Natural killer cell (primary cell): ENCODE measurements at places on chromosomes 3 and 15. TPM values are rescaled to one million over a fixed set of nuclear protein-coding genes. Genes with fewer than 3 reads are reported as not detected.

The POTEB3 gene
- total RNA-seq: not detected

The TRANK1 gene
- 139 TPM for total RNA-seq

The MYLK gene
- 3.4 TPM for total RNA-seq

The CASR gene
- not detected for total RNA-seq

The LRRN1 gene
- total RNA-seq: 1.6 TPM

The ERICH6 gene
- 0.35 TPM for total RNA-seq

- H3K36me3 ChIP-seq: no peaks in the 10 kb centered on the region
- peak; percentile 43 for DNase-seq
- H3K27ac ChIP-seq: no peak overlapping the region
Observed at GRCh38 chr3:39106851-39107387, 508 bp downstream of the GORASP1 start.

- no peaks in the 10 kb centered on the region for H3K36me3 ChIP-seq
- peak; percentile 45 for DNase-seq
- H3K27ac ChIP-seq: peak overlapping the region; percentile 49
- H3K27me3 ChIP-seq: no peaks in the 10 kb centered on the region
- H3K4me1 ChIP-seq: peaks cover 32% of the 10 kb centered on the region
- H3K4me3 ChIP-seq: no peak overlapping the region
Observed at GRCh38 chr15:45454814-45455213, 67.7 kb downstream of the SLC30A4 start.

- no peaks in the 10 kb centered on the region for H3K4me1 ChIP-seq
- no peaks in the 10 kb centered on the region for H3K36me3 ChIP-seq
- H3K4me3 ChIP-seq: no peak overlapping the region
- H3K27me3 ChIP-seq: no peaks in the 10 kb centered on the region
Observed at GRCh38 chr3:27800261-27800660, 78.1 kb upstream of the EOMES start.

DNA sequence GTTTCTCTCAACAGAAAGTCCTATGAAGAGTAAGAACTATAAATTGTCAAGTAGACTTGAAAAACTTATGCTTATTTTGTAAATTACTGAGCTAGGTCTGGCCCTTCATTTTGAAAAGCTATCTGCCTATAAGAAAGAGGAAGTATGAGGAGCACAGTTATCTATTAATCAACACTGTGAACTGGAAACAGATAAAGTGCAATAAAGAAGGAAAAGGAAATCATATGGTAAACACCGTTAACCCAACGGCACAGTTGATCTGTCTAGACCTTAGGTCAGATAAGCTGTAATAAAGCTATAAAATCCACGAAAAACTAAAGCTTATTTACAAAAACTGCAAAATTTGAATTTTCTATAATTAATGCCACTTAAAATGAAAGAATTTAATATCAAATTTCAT is 242.5 kb downstream of the ZBTB20 start:
- no peaks in the 10 kb centered on the region for H3K36me3 ChIP-seq
- no peak for DNase-seq
- H3K27ac ChIP-seq: no peak overlapping the region

DNA sequence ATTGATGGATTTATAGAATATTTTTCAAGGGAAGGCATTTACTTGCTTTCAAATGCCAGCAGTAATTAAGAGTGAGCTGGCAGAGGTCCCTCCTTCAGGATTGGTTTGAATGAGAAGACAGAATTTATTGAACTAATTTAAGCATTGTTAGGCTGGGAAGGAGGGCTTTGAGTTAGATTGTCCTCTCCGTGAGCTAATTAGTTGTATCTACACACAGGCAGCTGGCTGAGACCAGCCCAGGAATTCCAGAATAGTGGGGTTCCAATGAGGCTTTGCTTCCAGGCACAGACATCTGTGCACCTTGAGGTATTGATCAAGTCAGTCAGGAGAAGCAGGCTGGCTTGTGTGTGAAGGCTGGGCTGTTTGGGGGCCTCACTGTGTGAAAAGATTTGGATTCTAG is 124.0 kb upstream of the WNT5A start:
- no peaks in the 10 kb centered on the region for H3K4me1 ChIP-seq
- no peak overlapping the region for H3K4me3 ChIP-seq
- no peak overlapping the region for H3K27ac ChIP-seq
- H3K36me3 ChIP-seq: no peaks in the 10 kb centered on the region
- no peaks in the 10 kb centered on the region for H3K27me3 ChIP-seq

DNA sequence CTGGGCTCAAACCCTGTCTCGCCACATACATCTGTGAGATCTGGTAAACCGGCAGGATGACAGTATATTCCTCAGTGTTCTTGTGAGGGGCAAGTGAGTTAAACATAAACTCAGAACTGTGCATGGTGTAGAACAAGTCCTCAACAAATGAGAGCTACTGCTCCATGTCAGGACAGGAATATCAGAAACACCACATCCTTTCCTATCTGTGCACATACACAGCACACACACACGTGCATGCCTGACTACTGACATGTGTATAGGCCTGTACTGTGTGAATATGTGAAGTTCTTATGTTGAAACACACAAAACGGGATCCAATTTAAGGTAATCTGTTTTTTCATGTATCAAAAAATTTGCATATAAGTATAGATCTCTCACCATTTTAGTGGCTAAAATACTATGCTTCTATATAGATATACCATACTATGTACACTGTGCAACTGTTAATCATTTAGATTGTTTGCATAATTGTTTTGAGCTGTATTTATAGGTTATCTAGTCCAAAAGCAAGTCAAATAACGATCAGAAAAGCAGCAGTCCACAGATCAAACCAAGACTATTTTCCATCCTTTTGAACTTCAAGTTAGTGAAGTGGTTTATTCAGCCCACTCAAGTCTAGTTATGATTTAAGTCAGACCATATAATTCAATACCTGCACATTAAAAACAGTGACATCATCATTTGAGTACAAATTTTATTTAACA is 44.8 kb downstream of the CCR4 start:
- H3K27ac ChIP-seq: no peak overlapping the region
- no peak overlapping the region for H3K4me3 ChIP-seq
- peaks cover 3% of the 10 kb centered on the region for H3K4me1 ChIP-seq
- H3K36me3 ChIP-seq: peaks cover 9% of the 10 kb centered on the region
- no peak for DNase-seq

- H3K36me3 ChIP-seq: no peaks in the 10 kb centered on the region
- no peak overlapping the region for H3K27ac ChIP-seq
- H3K27me3 ChIP-seq: no peaks in the 10 kb centered on the region
- no peaks in the 10 kb centered on the region for H3K4me1 ChIP-seq
- DNase-seq: no peak
Observed at GRCh38 chr3:106006571-106006970, 137.8 kb upstream of the CBLB start.

- H3K36me3 ChIP-seq: no peaks in the 10 kb centered on the region
- no peak overlapping the region for H3K4me3 ChIP-seq
- no peaks in the 10 kb centered on the region for H3K4me1 ChIP-seq
- H3K27ac ChIP-seq: no peak overlapping the region
- no peaks in the 10 kb centered on the region for H3K27me3 ChIP-seq
- DNase-seq: no peak
Observed at GRCh38 chr15:79812541-79812940, 84.3 kb downstream of the MTHFS start.

GRCh38 chr3:129593595-129594339 is 12.7 kb downstream of the PLXND1 start:
- H3K4me1 ChIP-seq: peaks cover 88% of the 10 kb centered on the region
- H3K36me3 ChIP-seq: no peaks in the 10 kb centered on the region
- H3K27ac ChIP-seq: peak overlapping the region; percentile 34
- H3K4me3 ChIP-seq: no peak overlapping the region

DNA sequence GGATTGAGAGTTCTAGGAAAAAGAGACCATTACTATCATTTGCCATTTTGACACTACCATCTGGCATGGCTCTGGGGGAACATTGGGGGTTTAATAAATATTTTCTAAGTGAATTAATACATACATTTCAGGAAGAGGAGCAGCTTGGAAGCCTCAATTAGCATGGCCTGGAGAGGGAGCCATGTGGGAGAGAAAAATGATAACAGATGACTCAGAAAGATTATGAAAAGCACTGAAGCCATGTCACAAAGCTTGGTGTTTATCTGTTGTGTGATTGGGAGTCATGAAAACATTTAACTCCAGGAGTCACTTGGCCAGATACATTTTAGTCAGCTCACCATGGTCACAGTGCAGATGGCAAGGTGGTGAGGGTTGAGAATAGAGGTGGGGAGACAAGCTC is 121.0 kb downstream of the SSR3 start:
- no peaks in the 10 kb centered on the region for H3K36me3 ChIP-seq
- no peaks in the 10 kb centered on the region for H3K4me1 ChIP-seq
- H3K27me3 ChIP-seq: no peaks in the 10 kb centered on the region
- no peak overlapping the region for H3K27ac ChIP-seq
- no peak for DNase-seq
- no peak overlapping the region for H3K4me3 ChIP-seq

DNA sequence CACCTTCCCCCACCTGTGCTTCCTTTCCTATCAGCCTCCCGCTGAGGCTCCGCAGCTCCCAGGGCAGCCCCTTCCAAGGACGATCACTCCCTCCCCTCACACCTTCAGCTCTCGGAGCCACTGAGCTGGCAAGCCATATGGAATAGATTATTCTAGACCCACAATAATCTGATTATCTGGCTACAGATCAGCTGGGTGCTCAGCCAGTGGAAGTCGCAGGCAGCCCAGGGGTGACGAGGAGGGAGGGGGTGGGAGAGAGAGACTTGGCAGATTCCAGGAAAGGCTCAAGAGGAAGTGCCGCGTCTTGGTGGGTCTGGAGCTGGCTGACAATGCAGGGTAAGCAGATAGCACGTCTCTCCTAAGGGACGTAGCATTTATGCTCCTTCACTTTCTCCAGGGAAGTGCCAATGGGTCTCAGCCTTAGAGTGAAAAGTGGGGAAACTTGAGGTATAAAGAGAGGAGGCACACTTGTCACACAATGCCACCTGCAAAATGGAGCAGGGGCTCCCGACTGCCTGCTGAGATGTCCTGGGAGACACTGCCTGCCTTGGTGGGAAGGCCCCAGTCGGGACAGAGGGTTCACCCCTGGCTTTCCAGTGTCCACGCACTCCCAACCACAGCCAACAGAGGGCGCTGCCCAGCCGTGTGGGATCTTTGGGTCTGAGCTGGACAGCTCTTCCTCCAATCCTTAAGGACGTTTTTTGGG is 9.4 kb upstream of the MESP1 start:
- H3K36me3 ChIP-seq: no peaks in the 10 kb centered on the region
- no peaks in the 10 kb centered on the region for H3K4me1 ChIP-seq
- H3K27me3 ChIP-seq: no peaks in the 10 kb centered on the region
- no peak overlapping the region for H3K27ac ChIP-seq
- peak; percentile 76 for DNase-seq
- no peak overlapping the region for H3K4me3 ChIP-seq

DNA sequence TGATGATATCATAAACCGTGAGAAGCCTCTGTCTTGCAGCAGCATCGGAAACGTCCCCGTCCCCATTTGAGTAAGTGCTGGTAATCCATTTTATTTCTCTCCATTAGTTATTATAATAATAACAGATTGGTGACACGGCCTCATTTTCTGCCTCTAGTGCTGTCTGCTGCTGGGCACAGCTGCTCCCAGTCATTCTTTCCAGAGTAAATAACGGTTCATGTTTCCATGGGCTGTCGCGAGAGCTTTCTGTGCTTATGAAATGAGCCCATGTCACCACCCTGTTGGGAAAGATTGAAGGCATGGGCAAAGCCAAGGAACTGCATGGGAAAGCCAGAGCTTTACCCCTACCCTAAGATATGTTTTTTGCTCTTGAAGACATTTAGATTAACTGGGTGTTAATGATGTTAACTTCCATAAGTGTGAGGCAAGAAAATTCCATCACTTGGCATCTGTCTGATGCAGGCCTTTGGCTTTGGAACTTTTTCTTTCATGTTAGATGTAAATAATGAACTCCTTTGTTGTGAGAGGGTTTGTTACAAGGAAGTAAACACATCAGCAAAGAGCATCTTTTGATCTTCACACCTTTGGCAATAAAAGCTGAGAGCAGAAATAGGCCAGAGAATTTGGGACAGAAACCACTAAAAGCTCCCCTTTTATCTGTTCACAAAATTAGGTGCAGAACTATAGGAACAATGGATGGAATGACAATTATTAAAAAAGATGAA is 141.8 kb downstream of the FILIP1L start:
- H3K4me1 ChIP-seq: no peaks in the 10 kb centered on the region
- no peak overlapping the region for H3K4me3 ChIP-seq
- no peak for DNase-seq
- no peaks in the 10 kb centered on the region for H3K27me3 ChIP-seq
- no peaks in the 10 kb centered on the region for H3K36me3 ChIP-seq
- no peak overlapping the region for H3K27ac ChIP-seq

- peak; percentile 70 for DNase-seq
- H3K4me3 ChIP-seq: no peak overlapping the region
Observed at GRCh38 chr3:50472958-50473357, 30.5 kb downstream of the CACNA2D2 start.

DNA sequence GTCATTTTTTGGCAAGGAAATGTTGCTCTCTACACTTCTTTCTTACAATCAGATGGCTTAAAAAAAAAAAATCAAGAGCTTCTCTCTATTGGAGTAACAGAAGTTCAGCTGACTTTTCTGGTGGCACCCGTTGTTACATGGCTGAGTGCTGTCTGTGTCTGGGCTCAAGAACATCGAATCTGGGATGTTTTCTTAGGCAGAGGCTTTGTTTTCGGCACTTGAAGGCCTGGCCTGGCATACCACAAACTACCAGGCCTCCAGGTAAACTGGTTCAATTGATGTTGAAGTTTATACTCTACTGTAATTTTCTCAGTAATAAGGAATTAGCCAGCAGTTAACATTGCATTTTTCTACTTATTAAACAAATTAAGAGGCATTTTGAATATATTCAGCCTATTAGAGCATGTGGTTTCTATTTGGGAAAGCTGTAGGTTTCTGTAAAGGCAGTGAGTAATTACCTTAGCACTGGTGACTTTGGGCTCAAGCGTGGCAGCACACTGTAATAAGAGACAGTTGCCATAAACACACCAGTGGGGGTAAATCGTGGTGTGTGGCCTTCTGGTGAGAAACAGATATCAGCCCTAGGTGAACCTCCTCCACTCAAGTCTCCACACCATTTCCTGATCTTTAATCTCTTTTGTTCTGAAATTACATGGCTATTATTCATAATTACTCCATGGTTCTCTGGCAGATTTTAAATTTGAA is 544.7 kb downstream of the MECOM start:
- H3K4me3 ChIP-seq: no peak overlapping the region
- H3K36me3 ChIP-seq: no peaks in the 10 kb centered on the region
- no peaks in the 10 kb centered on the region for H3K27me3 ChIP-seq
- H3K27ac ChIP-seq: no peak overlapping the region

- H3K36me3 ChIP-seq: no peaks in the 10 kb centered on the region
- no peaks in the 10 kb centered on the region for H3K27me3 ChIP-seq
- no peaks in the 10 kb centered on the region for H3K4me1 ChIP-seq
- H3K4me3 ChIP-seq: no peak overlapping the region
- no peak overlapping the region for H3K27ac ChIP-seq
Observed at GRCh38 chr3:193396451-193397244, 18.1 kb upstream of the ATP13A5 start.
